ENCODE measurements at places on chromosomes 2 and 18.

DNA sequence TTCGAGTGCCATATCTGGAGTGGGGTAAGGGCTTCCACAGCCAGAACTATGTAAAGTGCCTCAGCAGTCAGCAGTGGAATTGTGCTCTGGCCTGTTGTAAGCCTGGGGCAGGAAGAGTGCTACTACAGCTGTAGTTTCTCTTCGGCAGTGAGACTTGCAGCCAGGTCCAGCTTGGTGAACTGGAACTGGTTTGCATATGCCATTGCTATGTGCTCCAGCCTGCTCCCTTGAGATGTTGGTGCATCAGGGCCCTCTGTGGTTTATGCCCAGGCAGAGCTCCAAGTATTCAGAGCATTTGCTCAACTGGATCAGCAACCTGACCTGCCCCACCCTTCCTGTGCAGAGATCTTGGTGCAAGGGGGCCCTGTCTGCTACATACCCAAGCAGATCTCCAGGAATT, 47.8 kb downstream of the ZNF804A start:
- DNase-seq, result no peak

GRCh38 chr18:22667616-22668422, 250.1 kb upstream of the CTAGE1 start:
- no peak for DNase-seq

DNA sequence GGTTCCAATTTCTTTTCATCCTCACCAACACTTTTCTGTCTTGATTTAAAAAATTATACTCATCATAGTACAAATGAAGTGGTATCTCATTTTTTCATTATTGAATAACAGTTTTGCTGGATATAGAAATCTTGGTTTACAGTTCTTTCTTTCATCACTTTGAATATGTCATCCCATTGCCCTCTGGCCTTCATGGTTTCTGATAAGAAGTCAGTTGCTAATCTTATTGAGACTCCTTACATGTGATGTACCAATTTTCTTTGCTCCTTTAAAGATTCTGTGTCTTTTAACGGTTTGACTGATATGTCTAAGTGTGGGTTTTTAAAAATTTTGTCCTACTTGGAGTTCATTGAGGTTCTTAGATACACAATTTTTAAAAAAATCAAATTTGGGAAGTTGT, 35.0 kb downstream of the SLC3A1 start:
- no peak for DNase-seq

- no peak for DNase-seq
Measured at GRCh38 chr2:72619626-72620025, 206.2 kb downstream of the EXOC6B start.

DNA sequence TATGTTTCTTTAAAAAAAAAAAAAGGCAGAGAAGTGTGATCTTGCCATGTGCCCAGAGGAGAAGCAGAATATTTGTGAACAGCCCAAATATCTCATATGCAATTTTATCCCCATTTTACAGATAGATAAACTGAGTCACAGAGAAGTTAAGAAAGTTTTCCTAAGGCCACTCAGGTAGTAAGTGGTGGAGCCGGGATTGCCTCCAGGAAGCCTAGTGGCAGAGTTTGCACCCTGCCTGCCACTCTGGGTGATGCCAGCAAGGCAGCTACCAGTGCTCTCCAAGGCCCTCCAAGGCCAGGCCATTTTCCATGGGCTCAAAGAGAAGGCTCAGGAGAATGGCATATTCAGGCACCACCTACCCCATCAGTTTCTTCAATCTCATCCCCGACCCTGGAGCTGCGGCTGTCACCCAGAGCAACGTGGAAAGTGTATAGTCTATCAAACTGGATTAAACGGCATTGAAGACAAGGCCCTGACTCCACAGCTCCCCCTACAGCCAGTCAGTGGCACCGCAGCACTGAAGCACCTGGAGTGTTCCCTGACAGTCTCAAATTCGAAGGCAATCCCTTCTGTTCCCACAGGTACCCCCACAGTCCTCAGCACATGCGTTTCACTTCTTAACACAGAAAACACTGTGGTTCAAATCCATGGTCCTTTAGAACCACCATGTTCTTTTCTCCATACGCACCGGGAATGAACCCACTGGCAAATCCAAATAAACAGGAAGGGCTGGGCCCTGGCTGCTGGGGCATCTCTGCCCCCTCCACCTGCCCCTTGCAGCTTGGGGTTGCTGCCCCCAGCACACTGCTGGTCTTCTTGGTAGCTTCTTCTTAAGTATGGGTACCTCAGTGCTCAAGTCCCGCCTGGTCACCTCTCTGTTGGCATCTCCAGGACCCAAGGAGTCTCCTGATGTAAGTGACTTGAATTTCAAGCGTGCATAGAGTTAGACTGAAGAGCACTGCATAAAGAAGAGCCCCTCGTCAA, 175.3 kb downstream of the INHBB start:
- peak; percentile 45 for DNase-seq

GRCh38 chr18:41371156-41372045, 583.6 kb upstream of the PIK3C3 start:
- DNase-seq, result no peak

DNA sequence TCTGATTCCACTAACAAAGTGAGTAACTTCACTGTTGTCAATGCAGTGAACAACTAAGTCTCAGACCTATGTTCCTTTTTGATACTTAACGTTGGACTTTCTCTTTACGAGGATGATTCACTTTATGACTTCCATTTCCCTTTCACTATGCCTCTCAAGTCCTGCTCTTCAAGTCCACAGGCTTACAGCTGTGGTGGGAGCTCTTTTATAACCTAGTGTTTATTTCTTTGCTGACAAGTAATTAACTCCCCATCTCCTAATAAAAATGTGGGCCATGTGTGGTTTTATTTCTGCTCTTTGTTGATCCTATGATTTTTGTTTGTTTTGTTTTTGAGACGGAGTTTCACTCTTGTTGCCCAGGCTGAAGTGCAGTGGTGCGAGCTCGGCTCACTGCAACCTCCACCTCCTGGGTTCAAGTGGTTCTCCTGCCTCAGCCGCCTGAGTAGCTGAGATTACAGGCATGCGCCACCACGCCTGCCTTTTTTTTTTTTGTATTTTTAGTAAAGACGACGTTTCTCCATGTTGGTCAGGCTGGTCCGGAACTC, 142.1 kb downstream of the USP34 start:
- DNase-seq, result no peak

DNA sequence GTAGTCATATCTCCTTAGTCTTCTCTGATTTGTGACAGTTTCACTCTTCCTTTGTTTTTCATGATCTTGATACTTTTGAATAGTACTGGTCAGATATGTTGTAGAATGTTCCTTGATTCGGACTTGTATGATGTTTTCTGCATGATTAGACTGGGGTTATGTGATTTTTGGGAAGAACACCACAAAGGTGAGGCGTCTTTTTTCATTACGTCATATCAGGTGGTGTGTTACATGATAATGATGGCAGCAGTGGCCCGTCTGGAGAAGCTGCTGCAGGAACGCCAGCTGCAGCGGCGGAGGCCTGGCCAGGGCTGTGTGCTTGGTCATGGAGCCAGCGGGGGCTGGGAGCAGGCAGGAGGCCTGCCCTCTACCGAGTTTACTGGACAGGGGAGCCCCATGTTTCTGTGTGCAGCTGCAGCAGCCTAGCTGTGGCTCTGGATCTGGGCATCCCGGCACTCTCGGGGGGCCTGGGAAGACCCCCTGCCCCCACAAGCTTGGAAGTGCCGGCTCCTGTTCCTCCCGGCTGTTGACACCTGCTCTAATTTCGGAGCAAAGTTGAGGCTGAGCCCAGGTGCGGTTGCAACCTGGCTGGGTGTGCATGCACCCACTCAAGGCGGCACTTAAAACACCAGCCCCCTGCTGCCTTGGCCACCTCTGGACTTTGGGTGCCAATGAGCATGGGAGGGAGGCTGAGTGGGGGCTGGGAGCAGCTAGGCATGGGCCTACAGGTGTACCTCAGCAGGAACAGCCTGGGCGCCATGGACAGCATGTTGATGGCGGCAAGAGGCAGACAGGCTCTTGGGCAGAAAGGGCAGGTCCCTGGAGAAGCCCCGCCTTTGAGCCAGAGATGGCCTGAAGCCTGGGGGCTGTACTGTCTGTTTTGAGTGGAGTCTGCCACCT, 26.1 kb downstream of the SLC4A10 start:
- DNase-seq, result no peak

GRCh38 chr2:1156059-1156458, 205.4 kb downstream of the SNTG2 start:
- no peak for DNase-seq

DNA sequence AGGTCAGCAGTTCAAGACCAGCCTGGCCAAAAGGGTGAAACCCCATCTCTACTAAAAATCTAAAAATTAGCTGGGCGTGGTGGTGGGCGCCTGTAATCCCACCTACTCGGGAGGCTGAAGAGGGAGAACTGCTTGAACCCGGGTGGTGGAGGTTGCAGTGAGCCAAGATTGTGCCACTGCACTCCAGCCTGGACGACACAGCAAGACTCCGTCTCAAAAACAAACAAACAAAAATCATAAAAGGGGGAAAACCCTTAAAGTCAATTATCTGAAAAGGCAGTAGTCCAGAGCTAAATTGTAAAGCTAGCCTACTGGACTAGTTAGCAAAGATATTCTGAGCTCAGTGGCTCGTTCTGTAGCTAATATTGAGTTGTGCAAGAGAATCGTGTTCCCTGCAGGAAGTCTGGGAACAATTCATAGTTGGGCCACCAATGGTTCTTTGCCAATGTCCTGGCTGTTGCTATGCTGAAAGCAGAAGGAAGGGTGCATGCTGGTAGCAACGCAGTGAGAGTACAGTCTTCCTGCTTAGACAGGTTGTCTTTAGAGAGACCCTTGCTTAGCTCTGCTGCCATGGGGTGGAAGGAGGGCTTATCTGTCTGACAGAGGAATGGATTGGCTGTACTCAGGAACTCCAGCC, 4.3 kb downstream of the TGOLN2 start:
- DNase-seq, result no peak

- DNase-seq, result no peak
Measured at GRCh38 chr2:151475071-151475470, 65.4 kb downstream of the RIF1 start.

DNA sequence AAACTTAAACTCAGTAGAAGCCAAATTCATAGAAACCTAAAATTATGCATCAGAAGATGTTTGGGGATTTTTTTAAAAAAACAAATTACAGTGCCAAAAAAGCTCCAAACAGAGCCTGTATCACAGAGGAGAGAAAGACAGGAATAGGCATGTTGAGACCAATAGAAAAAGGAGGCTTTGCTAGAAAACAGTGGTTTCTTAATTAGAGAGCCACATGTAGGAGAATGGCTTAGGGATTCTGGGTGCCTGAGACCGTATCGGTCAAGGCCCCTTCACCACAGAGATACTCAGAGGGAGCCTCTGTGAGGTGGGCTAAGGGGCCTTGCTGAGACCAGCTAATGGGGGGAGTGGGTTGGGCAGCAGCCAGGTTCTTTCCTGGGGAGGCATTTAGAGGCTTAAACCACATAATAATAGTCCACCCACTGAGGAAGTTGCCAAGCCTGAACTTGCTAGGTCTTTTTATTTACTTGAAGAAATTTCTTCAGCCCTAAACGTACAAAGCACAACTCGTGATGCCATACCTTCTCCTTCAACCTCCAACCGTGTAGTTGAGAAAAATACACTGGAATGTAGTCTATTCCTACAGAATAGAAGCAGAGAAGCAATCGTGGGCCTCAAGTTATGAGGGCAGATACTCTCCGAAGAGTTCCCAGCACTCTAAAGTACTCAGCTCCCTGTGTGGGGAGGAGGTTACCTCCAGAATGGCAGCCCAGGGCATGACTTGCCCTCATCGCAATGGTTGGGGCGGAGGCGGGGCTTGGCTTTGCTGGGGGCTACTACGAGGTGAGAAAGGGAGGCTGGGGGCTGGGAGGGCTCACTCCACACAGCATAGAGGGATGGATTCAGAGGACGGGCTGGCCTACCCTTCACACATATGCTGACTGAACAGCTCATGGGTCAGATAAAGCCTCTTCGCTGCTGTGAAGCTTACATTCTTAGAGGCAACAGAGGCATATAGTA, 237.9 kb downstream of the TPGS2 start:
- no peak for DNase-seq

- no peak for DNase-seq
Measured at GRCh38 chr2:219637842-219638185, 10.4 kb downstream of the SLC4A3 start.

DNA sequence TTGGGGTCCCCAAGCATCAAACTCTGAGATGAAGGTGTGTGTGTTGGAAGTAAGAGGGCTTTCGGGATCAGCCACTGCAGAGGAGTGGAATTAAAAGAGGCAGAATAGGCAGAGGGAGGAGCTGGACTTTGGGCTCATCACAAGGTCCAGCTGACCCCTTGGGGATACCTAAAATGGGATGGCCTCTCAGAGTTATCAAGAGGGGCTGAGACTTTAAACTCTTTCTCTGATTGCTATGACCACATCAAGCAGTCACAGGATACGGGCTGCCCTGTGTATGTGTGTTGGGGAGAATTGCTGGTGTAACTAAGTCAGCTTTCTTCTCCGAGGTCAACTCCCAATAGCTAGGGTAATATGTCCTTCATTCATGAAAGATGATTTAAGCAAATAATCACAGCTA, 127.7 kb upstream of the SLC14A2 start:
- DNase-seq, result no peak

- DNase-seq, result no peak
Measured at GRCh38 chr2:95305380-95306061, 8.4 kb downstream of the KCNIP3 start.

DNA sequence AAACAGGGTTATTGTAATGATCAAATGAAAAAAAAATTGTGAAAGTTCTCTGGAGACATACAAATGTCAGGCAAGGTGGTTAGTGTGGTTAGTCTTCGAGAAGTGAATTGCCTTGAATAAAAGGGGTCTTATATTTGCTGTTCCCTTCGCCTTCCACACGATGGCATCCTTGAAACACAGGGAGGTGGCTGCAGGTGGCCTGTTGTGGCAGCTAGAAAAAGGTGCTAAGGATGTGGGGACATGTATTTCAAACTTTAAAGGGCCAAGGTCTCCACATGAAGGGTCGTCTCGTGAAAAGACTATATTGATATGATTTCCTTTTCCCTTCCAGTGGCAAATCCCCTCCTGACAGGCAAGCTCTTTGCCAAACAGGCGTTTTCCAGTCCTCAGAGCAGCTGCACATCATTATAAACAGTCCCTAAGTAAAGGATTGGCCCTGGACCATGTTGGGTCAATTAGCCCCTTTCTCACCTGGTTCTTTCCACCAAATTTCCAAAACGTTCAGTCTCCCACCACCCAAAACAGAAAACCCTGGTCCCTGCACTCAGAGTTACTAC, 68.5 kb downstream of the COPS8 start:
- DNase-seq, result peak; percentile 69

- peak; percentile 77 for DNase-seq
Measured at GRCh38 chr2:73268830-73269685, 15.2 kb downstream of the FBXO41 start.

DNA sequence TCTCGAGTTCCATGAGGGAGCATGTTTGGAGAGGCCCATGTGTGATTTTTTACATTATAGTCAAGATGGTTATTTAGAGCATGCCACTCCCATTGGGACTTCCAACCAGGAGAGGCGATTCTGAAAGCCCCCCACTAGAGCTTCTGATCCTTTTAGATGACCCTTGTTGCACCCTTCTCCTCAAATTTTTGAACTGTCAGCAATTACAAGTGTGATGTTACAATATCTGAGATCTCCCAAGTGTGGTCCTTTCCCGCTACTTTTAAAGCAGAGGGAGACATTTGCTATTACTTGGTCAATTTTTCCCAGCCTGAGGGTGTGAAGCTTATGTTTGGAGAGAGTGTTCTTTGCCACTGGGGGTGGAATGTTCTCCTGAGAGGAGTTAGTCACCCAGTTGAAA, 16.7 kb upstream of the PTH2R start:
- no peak for DNase-seq

All from stimulated activated CD4-positive, alpha-beta T cell treated with anti-CD3 and anti-CD28 coated beads, Interleukin-15, amount 100 ng/mL, for 24 hours (primary cell).